ENCODE measurements at places on chromosomes 4 and X.

DNA sequence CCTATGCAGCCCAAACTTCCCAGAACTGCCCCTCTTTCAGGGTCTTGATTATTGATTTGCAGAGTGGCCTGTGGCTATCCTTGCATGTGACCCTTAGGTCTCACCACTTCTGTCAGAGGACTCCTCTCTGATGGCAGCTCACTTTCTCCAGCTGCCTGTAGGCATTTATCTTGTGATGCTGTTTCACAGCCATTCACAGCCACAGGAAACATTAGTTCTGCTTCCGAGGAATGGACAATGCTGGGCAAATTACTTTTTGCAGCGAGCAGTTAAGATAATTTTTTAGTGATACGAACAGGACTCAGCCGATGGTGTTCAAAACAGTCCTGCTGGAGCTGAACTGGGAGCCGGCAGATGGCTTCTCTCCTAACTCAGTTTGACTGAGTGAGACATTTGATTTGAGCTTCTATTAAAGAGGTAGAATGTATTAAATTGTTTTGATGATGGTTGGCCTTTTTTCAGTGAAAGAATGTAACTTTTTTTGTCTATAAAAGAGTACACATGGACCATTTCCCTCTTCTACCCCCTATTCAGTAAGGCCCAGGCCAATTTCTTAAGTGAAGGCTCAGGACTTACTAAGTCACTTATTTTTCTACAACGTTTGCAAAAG is 58.4 kb upstream of the TMEM150C start:
- DNase-seq: no peak

- no peak for DNase-seq
Observed at GRCh38 chr4:85200106-85200505, 233.6 kb upstream of the WDFY3 start.

GRCh38 chr4:2390784-2391421 is 27.5 kb downstream of the ZFYVE28 start:
- no peak for DNase-seq

GRCh38 chr4:144575181-144575580 is 70.8 kb upstream of the HHIP start:
- DNase-seq: no peak

DNA sequence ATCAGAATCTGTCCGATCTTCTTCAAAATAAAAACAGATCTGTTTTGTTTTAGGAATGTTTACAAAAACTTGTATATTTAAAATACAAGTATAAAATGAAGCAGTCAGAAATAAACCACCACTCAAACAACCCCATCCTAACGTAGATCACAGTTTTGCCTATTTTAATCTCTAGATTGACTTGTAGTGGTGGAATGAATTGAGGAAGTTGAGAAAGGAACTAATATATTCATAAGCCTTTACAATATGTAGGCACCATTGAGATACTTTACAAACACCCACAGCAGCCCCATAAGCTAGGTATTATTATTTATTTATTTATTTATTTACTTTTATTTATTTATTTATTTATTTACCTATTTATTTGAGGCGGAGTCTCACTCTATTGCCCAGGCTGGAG is 52.3 kb upstream of the KLF3 start:
- DNase-seq: no peak

- DNase-seq: no peak
Observed at GRCh38 chr4:70437197-70437596, 34.8 kb upstream of the MUC7 start.

Measured in stimulated activated CD8-positive, alpha-beta memory T cell treated with anti-CD3 and anti-CD28 coated beads, Interleukin-15, amount 100 ng/mL, for 48 hours (primary cell).